ENCODE measurements at places on chromosomes 16 and 17. TPM values are rescaled to one million over a fixed set of nuclear protein-coding genes. Genes with fewer than 3 reads are reported as not detected.
A peak's percentile ranks its signal among the peaks of the same experiment; 100 is the strongest.

DNA sequence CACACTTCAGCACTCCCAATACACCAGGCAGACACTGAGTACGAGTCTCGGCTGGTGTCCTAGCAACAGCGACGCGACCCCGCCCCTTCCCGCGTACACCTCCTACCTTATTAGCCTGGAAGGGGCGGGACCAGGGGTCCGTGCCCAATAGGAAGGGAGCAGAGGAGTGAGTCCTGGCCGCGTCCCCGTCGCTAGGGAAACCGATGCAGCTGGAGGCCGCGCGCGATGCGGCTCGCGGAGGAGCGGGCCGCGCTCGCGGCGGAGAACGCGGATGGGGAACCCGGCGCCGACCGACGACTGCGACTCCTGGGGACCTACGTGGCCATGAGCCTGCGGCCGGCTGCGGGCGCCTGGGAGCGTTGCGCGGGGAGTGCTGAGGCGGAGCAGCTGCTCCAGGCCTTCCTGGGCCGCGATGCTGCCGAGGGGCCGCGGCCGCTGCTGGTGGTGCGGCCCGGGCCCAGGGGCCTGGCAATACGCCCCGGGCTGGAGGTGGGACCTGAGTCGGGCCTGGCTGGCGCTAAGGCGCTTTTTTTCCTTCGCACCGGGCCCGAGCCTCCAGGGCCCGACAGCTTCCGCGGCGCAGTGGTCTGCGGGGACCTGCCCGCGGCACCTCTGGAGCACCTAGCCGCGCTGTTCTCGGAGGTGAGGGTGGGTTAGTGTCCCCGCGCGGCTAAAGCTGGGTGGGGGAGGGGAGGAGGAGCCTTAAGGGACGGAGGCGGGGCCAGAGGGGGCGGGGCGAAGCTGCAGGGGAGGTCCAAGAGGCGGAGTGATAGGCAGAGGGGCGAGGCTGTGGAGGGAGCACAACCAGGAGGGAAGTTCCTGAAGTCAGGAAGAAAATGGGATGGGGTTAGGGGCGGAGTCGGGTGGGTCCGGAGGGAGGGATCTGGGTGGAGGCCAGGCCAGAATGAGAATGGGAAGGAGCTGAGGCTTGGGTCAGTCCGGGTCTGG is at the start of gene DNAH9:
TSS of gene DNAH9 (plus strand) at position 197 of the 948 bp plus-strand sequence. CDS start at position 226, 29 bp downstream.
- peak; percentile 93 for DNase-seq

GRCh38 chr17:69577098-69577497 is 162.6 kb downstream of the MAP2K6 start:
- DNase-seq = no peak

KRTAP2-1 gene
- polyA plus RNA-seq = not detected

GRCh38 chr16:70730031-70730430 is 44.2 kb upstream of the MTSS2 start:
- no peak for DNase-seq

KRT39 gene
- 2.9 TPM for polyA plus RNA-seq

DNA sequence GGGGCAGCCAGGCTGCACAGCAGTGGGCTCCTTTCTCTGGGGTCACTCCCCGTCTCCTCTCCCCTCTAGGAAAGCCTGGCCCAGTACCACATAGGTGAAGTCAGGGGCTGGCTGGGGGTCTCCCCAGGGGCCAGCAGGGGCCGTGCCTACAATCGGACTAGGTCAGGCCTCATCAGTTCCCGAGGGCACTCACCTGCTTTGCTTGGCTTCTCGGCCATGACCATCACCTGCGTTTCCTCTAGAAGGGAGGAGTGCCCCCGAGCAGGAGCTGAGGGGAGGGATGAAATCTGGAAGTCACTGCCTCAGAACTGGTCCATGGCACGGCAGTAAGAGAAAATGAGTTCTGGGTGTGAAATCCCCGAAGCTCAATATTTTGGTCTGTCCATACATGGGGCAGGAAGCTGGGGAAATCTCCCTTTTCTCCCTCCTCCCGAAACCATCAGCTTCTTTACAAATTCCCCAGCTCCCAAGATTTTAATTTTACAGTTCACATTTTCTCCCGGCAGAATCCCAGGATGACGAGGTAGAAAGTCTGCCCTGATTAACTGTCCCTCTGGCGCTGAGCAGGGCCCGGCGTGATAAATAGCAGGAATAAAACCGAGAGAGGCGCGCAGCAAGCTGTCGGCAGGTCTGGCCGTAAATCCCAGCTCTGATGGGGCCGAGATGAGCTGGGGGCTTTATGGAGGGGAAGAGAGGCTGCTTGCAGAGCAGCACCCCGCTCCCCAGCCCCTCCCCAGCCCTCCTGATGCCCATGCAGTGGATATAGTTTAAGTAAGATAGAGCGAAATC is 172.1 kb downstream of the RBFOX3 start:
- DNase-seq = no peak

GRCh38 chr17:13194887-13195286 is 177.1 kb upstream of the ELAC2 start:
- no peak for DNase-seq

DNA sequence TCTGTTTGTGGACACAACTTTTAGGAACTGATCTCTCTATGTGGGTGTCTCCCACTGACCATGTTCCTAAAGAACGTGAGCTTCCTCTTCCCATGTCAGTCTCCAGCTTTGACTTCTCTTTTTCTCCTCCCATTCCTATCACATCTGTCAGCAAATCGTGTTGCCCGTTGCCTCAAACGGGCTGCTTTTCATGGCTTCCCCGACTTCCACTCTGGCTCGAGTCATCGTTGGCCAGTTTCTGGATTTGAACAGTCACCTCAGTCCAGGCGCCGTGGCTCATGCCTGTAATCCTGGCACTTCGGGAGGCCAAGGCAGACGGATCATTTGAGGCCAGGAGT is 5.4 kb downstream of the ABCC1 start:
- DNase-seq = no peak

All from hindlimb muscle (tissue), 1 donor.